Left ventricle myocardium inferior (tissue), 1 donor: ENCODE measurements at places on chromosomes 7 and 10.
A peak's percentile ranks its signal among the peaks of the same experiment; 100 is the strongest.

GRCh38 chr7:155456738-155457543 is 988 bp upstream of the EN2 start:
- DNase-seq, result peak; percentile 67

GRCh38 chr7:107394276-107394675 is 75.6 kb upstream of the GPR22 start:
- no peak for DNase-seq

DNA sequence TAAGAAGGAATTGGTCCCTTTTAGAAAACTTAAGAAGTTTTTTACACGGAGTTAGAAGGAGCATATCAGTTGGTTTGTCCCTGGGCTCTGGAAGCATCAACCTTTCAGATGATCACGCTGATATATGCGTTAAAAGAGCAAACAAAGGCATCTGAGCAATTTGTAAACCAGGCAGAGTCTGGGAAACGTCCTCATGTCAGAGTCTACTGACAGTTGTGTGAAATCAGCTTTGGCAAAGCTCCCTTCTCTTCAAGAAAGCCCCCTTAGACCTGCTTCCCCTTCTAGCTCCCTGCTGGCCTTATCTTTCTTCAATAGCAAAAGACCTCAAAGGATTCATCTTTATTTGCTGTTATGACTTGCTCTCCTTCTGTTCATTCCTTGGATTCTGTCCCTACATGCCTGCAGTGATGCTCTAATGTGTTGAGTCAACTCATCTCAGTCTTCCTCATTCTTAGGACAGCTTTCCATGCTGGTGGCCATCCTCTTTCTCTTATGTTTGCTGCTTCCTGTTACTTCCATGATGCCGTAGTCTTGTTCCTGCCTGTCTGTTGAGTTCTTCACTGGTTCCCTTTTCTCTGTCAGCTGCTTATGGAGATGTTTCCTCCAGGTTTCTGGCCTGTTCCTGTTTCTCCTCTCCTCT is 106.5 kb upstream of the BMPER start:
- no peak for DNase-seq

DNA sequence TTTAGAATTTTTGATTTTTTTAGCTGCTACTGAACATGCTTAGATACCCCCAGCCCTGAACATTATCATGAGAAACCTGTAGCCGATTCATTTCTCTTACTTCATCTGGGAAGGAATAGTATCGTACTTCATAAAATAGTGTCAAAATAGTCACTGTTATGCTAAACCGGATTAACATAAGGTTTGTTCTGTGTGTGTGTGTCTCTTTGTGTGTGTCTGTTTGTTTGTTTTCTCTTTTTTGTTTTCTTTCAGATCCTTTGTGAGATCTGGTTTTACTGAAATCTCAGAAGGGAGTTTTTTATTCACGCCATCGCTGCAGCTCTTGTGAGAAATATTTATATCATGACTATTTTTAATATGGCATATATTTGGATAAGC is 761 bp downstream of the LGI1 start:
- no peak for DNase-seq

- DNase-seq, result peak; percentile 44
Observed at GRCh38 chr10:84308481-84309304, 19.7 kb upstream of the CCSER2 start.
